ENCODE measurements at places on chromosomes 2 and 18.

DNA sequence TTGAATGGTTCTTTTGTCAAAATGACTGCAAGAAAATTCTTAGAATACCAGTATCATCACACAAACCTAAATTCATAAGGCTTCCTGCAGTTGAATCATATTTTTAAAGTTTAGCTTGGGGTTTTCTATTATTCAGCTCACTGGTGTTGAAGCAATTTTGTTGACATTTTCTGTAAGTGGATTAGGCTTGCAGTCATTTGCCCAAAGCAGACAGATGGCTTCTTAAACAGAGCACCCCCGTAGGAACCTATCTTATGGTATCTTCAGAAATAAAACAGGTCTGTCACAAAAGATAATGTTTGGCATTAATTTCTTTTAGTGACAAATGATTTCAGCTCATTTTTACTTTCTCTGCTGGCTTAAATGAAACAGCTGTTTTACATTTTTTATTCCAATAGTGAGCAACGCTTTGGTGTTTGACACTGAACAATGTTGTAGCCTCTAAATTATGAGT lies 331.1 kb downstream of the PLCL1 start:
- DNase-seq, result no peak
- no peak overlapping the region for H3K4me3 ChIP-seq
- H3K4me1 ChIP-seq, result no peaks in the 10 kb centered on the region
- no peaks in the 10 kb centered on the region for H3K36me3 ChIP-seq
- no peaks in the 10 kb centered on the region for H3K27me3 ChIP-seq

DNA sequence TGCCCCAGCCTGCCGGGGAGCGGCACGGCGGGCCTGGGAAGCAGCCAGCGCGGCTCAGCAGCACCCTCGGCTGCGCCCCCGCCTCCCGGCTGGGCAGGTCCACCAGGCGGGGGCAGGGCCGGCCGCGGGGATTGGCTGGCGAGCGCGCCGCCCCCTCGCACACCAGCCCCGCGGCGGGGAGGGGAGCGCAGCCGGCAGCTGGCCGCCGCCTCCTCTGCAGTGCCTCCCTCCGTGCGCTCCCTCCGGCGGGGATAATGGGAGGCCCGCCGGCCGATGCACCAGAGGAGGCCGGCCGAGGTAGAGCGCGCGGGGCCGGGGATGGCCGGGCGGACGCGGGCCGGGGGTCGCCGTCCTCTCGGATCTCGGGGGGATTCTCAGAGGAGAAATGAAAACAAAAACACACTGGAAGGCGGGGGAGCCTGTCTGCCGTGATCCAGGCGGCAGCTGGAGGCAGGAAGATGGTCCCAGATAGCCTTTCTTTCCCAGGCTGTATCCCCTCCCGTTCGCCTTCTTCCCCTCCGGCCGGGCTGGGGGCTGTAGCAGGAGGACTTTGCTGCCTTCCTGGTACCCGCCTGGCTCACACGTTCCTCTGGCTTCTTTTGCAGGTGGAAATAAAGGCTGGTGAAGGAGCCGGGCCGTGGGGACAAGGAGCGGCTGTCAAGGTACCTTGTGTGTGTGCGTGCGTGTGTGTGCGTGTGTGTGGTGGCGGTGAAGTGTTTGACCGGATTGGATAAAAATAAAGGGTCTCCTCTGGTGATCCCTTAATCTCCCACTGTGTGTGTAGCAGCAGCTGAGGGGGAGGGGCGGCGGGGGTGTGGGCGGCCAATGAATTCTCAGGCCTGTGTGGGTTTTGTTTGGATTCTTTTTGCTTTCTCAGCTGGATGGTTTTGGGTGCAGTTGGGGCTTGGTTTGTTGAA lies 18.1 kb downstream of the TET3 start:
- no peaks in the 10 kb centered on the region for H3K27me3 ChIP-seq
- peaks cover 67% of the 10 kb centered on the region for H3K4me1 ChIP-seq
- H3K4me3 ChIP-seq, result peak overlapping the region; percentile 58
- H3K27ac ChIP-seq, result no peak overlapping the region
- DNase-seq, result peak; percentile 71
- peaks cover 16% of the 10 kb centered on the region for H3K36me3 ChIP-seq

- no peaks in the 10 kb centered on the region for H3K27me3 ChIP-seq
- H3K36me3 ChIP-seq, result no peaks in the 10 kb centered on the region
- no peaks in the 10 kb centered on the region for H3K4me1 ChIP-seq
- H3K4me3 ChIP-seq, result no peak overlapping the region
- DNase-seq, result no peak
Observed at GRCh38 chr2:76197428-76197827, 486.7 kb upstream of the GCFC2 start.

- peaks cover 4% of the 10 kb centered on the region for H3K4me1 ChIP-seq
- H3K27ac ChIP-seq, result no peak overlapping the region
- no peaks in the 10 kb centered on the region for H3K27me3 ChIP-seq
- H3K4me3 ChIP-seq, result no peak overlapping the region
- peaks cover 3% of the 10 kb centered on the region for H3K36me3 ChIP-seq
- DNase-seq, result no peak
Observed at GRCh38 chr2:61014763-61015162, 2.8 kb upstream of the PEX13 start.

DNA sequence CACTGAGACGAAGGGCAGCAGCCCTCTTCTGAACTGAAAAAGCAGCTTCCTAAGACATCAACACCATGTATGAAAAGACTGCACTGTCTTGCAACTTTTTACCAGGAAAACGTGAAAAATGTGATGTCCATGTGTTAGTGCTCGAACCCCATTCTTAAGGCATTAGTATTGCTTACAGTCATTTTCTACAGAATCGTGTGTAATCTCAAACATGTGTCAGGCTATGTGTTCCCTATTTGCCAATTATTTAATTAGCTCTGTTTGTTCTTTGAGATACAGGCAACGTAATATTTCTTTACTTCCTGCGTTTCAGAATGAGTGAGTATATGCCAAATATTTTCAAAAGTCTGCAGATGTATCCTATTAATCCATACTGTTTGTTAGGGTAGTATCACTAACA lies 307.7 kb upstream of the CCDC68 start:
- H3K4me1 ChIP-seq, result no peaks in the 10 kb centered on the region
- no peak overlapping the region for H3K4me3 ChIP-seq
- no peak for DNase-seq
- H3K27me3 ChIP-seq, result no peaks in the 10 kb centered on the region

- H3K27ac ChIP-seq, result no peak overlapping the region
- no peaks in the 10 kb centered on the region for H3K27me3 ChIP-seq
- H3K4me3 ChIP-seq, result no peak overlapping the region
Observed at GRCh38 chr2:102034683-102035548, 43.2 kb downstream of the IL1R2 start.

DNA sequence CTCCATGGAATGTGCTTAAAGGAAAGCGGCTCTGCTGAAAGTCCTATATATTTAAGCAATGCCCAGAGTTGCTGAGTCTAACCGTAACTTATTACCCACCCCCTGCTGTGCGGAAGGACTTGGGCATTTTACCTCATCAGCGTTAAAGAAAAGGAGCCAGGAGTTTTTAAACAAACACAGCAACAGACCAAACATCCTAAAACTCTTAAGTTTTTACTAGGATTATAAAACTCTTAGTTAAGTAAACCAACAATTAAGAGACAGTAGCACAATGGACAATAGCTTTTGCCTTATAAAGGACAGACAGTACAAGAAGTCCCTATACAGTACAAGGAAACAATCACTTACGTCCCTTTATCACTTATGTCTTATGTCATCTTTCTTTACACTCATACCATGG lies 90.2 kb downstream of the ZNF521 start:
- H3K4me1 ChIP-seq, result no peaks in the 10 kb centered on the region
- no peak for DNase-seq
- no peak overlapping the region for H3K4me3 ChIP-seq
- H3K27ac ChIP-seq, result no peak overlapping the region

- no peaks in the 10 kb centered on the region for H3K36me3 ChIP-seq
- no peak overlapping the region for H3K4me3 ChIP-seq
- H3K4me1 ChIP-seq, result peaks cover 25% of the 10 kb centered on the region
- H3K27me3 ChIP-seq, result no peaks in the 10 kb centered on the region
- no peak for DNase-seq
Observed at GRCh38 chr2:161243312-161243711, 64.9 kb upstream of the PSMD14 start.

GRCh38 chr18:59038295-59039039 lies 101.2 kb upstream of the SEC11C start:
- H3K36me3 ChIP-seq, result no peaks in the 10 kb centered on the region
- H3K27ac ChIP-seq, result no peak overlapping the region
- DNase-seq, result no peak
- H3K27me3 ChIP-seq, result no peaks in the 10 kb centered on the region
- H3K4me1 ChIP-seq, result no peaks in the 10 kb centered on the region

- H3K4me1 ChIP-seq, result peaks cover 2% of the 10 kb centered on the region
- peaks cover 21% of the 10 kb centered on the region for H3K27me3 ChIP-seq
- H3K36me3 ChIP-seq, result no peaks in the 10 kb centered on the region
- no peak overlapping the region for H3K4me3 ChIP-seq
Observed at GRCh38 chr18:12255626-12256026, 1.5 kb downstream of the CIDEA start.

DNA sequence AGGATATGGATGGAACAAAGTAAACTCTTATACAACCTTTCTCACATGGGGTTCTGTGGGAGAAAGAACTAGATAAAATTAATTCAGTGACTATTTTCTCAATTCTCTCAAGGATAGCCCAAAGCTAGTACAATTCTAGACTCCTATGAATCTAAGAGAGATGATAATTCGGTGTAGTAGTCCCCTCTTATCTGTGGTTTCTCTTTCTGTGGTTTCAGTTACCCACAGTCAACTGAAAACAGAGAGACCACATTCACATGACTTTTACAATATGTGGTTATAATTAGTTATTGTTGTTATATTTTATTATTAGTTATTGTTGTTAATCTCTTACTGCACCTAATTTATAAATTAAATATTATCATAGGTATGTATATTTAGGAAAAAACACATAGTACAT lies 53.5 kb upstream of the C2orf15 start:
- H3K27ac ChIP-seq, result no peak overlapping the region
- DNase-seq, result no peak
- no peaks in the 10 kb centered on the region for H3K36me3 ChIP-seq

- no peaks in the 10 kb centered on the region for H3K27me3 ChIP-seq
- H3K4me3 ChIP-seq, result no peak overlapping the region
- no peak for DNase-seq
- H3K36me3 ChIP-seq, result peaks cover 20% of the 10 kb centered on the region
- no peak overlapping the region for H3K27ac ChIP-seq
Observed at GRCh38 chr2:230909841-230910545, 15.0 kb downstream of the GPR55 start.

DNA sequence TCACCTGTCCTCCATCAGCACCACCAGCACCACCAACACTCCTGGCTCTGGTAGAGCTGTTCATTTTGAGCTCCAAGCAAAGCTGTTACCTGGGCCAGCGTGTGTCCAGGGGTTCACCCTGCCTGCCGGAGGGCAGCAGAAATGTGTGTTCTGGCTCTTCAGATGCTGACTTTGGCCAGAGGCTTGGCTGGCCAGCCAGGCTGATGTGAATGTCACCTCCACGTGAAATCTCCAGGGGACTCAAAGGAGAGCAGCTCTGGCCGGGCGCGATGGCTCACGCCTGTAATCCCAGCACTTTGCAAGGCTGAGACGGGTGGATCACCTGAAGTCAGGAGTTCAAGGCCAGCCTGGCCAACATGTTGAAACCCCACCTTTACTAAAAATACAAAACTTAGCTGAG lies 33.5 kb downstream of the CIB4 start:
- no peak for DNase-seq
- H3K36me3 ChIP-seq, result no peaks in the 10 kb centered on the region
- H3K4me1 ChIP-seq, result peaks cover 17% of the 10 kb centered on the region
- H3K4me3 ChIP-seq, result no peak overlapping the region

GRCh38 chr18:30288662-30289414 lies 753.7 kb downstream of the DSC3 start:
- no peak overlapping the region for H3K27ac ChIP-seq
- H3K4me1 ChIP-seq, result no peaks in the 10 kb centered on the region

Data from CD4-positive, alpha-beta T cell (primary cell).